Thymus (tissue), 14 donors: ENCODE measurements at places on chromosomes 3 and 15.

- DNase-seq = no peak
Observed at GRCh38 chr3:112777811-112778210, 68.9 kb downstream of the CD200R1L start.

DNA sequence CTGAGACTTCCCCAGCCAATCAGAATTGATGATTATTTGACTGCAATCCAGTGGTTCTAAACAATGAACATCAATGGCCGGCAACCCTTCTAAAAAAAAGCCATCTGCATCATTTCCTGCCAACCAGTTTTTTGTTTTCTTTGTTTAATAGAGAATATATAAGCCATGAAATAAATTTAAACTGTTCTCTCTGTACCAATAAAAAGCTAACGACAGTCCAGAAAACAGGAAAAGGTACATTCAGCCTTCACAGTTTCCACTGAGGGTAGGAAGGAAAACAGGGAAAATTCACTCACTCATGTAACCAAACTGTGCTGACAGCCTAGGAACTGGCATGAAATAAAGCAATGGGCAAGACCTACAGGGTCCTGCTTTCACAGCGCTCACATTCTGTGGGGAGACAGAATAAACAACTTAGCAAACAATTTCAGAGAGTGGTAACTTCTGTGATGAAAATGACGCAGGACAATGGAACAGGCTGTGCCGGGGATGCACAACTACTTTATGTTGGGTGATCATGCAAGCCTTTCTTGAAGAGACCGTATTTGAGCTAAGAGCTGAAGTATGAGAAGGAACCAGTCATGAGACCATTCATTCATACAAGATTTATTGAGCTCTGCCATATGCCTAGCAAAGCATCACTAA is 630.1 kb downstream of the MAGI1 start:
- no peak for DNase-seq

DNA sequence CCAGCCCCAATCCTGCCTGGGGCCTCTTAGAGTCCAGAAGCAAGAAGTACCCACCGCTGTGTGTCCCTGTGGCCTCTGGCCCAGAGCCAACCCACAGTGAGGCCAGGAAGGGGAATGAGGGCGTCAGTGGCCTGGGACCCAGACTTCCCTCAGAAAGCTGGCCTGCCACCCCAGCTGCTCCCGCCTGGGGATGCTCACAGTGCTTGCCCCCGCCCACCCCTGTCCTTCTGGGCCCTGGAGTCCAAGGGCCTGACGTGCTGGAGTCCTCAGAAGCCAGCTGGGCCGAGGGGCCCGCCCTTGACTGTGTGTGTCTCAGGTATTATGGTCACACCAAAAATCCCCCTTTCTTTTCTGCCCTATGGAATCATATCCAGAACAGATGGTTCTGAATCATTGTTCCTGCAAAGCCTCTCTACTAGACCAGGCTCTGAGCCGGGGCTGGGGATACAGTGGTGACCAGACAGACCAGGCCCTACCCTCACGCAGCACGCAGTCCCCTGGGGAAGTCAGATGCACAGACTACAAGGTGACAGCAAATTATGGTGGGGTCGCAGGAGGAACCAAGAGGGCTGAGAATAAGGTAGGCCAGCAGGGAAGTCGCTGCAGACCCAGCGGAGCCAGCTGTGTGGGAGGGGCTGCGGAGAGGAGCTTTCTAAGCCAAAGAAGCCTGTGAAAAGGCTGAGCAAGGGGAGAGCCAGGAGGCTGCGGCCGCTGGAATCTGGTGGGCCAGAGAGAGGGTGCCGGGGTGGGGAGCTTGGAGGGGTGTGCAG is 99.1 kb downstream of the VGLL4 start:
- no peak for DNase-seq

DNA sequence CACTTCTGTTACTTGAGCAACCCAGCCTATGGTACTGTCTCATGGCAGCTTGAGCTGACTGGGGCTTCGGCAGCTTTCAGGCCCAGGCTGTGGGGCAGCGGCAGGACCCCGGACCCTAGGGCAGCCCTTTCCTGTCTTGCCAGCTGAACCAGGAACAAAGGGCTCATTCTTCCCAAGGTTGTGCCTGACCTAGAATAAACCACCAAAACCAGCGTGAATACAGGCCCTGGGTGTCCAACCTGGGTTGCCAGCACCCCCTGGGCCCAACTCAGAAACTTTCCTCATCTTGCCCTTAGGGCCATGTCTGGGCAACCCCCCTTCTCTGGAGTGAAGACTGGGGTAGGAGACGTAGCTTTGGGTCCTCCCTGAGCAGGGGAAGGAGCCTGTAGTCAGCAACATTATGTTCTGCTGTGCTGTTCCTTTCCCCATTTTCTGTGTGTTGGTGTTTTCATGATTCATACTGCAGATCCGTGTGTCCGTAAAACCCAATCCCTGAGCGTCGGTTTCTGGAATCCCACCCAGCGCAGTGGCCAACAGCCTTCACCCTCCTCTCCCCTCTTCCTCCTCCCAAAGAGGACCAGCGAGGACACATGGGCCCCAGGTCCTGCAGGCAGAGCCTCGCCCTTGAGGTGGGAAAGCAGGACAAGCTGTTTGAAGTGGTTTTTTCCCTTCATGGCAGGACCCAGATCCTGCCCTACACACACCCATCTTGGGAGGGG is 33.5 kb downstream of the TKT start:
- no peak for DNase-seq

- peak; percentile 42 for DNase-seq
Observed at GRCh38 chr3:115146418-115147328, at the start of gene ZBTB20. ZBTB20 (minus strand) TSS chr3:115147288.

DNA sequence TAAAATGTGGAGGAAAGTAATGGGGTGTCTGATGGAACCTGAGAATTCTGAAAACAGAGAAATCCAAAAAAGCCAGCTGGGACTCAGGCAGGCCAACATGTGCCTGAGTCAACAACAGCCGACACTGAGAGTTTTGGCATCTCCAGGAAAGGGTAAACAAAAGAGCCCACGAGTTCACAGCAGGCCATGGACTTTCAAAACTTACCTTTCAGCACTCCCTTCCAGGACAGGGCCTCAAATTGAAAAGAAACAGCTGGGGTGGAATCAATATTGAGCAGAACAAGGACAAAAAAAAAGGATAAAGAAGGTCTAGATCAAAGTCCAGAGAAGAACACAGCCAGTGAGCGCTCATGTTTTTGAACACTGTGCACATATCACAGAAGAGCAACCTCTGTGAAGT is 735.4 kb upstream of the GRM7 start:
- no peak for DNase-seq

GRCh38 chr3:168539909-168540308 is 444.2 kb upstream of the GOLIM4 start:
- DNase-seq = no peak

GRCh38 chr3:150460484-150460883 is 52.4 kb downstream of the TSC22D2 start:
- DNase-seq = no peak
